ENCODE measurements at places on chromosomes 4 and X.

DNA sequence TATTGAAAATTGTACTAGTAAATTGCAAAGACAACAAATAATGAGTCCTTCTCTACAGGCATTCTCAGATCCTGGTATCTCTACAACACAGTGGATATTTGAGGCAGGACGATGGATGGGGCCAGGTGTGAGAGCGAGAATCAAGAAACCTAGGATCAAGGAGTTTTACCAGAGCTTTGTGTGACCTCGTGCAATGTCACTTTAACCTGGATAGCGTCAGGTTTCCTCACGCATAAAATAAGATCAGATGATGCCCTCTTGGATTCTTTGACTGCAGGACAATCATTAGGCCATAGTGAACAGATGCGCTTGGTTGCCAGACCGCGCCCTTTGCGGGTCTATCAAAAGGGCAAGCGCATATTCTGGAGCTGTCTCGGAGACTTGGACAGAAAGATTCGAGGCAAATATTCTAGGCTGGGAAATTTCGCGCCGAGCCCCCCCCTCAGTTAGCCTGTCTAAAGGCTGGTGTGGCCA lies 66.6 kb downstream of the FBXO8 start:
- no peak for DNase-seq

DNA sequence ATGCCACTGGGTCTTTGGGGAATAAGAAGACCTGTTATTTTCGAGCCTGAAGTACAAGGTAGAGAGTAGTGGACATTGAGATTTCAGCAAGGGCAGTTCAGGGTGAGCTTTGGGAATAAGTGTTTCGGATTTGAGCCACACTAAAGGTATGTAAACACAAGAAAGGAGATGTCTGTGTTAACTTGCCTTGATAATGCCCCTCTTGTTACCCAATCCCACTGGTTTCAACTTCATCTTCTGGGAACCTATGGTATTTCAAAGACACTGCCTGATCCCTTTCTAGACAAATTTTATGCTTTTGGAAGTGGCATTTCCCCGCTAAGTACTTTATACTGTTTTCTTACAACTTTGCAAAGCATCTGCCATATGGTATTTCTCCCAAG lies 79.4 kb downstream of the SLC9A6 start:
- DNase-seq, result no peak

DNA sequence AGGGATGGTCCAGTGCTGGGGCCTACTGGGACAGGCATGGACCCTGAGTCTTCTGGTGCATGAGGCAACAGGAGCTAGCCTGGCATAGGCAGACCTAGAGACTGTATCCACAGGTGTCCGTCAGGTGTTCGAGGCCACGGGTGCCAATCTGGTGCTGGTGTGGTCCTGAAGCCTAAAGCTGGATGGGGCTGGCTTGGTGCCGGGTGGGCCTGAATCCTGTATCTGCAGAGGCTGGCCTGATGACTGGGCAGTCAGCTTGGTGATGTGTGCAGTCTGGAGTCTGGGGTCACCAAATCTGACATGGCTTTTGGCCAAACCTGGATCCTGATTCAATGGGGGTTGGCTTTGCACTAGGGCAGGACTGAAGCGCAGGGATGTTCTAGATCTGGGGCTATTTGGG lies 269.8 kb upstream of the GRIA3 start:
- DNase-seq, result no peak

GRCh38 chr4:21949073-21949457 lies 493 bp upstream of the KCNIP4 start:
- DNase-seq, result no peak

- DNase-seq, result no peak
Observed at GRCh38 chr4:142379277-142380051, 466.6 kb downstream of the INPP4B start.

- no peak for DNase-seq
Observed at GRCh38 chrX:47723689-47724088, 64.7 kb upstream of the UXT start.

DNA sequence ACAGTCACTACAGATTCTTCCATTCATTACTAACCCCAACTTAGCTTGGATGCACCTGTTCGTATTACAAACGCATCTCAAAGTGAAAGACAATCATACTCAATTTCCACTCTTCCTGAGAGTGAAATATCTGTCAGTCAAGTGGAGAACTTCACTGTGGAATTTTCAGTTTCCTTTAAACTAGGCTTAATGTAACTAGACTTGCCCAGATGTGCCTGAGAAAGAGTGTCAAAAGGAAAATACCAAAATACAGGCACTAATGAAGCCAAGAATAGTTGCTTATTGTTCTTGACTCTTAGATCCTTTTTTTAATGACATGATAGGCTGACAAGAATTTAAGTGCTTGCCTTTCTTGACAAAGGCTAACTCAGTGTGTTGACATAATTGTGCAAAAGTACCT lies 72.4 kb upstream of the NR3C2 start:
- DNase-seq, result no peak

DNA sequence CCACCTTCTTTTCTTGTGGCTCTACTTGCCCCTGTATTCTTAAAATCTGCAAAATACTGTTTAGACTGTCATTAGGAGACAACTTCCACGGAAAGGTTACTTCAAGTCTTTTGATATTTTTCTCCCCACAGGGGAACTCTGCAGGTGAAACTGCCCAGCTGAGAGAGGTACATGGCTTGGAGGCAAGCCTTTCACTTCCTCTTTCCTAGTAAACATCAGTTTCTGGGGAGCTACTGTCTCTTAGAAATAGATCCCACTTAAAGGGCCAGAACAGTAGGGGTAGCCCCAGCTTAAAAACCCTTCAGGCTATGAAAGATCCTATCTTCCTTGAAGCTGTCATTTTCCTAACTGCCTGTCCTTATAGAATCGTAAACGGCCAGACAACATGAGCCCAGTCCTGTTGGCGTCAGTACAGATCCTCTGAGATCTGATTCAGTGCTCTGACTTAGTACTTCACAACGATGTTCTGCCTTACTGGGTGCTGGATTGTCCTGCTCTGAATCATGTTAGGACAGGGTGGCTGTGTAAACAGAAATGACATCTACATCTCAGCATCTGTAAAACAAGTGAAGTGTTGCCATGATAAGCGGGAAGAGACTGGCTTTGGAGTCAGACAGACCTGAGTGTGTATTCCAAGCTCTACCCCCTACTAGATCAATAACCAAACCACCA lies 102.1 kb downstream of the ITIH6 start:
- DNase-seq, result no peak

DNA sequence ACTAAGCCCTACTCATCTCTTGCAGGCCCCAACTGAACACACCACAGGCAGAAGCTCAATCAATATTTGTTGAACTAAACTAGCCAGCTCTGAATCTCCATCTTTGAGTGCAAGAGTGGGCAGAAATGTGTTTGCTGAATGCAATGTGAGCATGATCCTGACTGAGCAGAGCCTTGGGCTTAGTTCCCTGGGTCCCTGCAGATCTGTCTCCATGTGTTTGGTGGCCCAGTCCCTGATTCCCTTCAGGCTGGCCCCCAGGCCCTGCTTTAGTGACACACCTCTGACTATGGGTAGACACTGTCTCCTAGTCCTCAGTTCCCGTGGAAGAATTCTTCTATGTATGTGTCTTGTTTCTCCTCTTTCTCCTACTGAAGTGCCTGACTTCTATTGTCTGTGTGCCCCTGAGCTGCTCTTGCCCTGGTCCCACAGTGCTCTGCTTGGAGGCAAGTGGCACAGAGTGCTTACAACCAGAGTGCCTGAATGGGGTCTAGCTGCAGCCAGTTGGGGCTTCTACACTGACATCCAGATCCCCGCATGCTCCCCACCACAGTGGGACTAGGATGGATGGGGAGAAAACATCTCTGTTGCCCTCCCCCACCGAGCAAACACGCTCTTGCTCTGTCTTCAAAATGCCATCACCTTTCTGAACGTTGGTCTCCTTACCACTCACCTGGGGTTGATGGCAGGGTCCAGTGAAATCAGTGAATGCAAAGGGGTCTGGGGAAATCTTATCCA lies 9.3 kb downstream of the PJA1 start:
- no peak for DNase-seq

DNA sequence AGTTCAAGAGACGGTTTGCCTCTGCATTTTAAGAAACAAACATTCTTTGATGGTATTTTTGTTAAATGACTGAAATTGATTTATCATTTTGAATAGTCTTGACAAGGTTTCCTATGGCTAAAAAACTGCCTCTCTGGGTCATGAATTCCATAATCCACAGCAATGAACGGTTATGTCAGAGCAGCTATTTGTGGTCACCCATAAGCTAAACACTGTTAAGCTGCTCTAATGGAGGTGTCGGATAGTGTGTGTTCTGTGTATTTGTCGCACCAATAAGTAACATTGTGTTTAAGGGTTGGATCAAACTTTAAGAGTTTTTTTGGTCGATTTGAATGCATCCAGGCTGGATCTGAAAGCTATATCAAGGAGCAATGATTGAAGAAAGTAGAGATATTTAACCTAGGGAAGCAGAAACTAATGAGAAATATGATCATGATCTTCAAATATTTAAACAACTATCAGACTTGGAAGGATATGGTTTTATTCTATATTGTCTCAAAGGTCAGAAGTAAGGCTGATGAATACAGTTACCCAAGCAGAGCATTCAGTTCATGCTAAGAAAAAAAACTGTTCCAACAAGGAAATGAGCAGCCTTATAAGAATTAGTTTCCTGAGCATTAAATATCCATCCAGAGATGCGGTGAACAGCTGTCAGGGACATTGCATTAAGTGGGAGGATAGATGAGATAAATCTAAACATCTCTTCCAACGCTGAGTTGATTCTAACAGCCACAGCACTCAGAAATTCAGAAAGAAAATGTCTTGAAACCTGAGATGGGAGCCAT lies 232.3 kb upstream of the RPS6KA3 start:
- no peak for DNase-seq
